Suprapubic skin (tissue), 4 donors: ENCODE measurements at places on chromosomes 7 and 10.

- no peak for DNase-seq
Observed at GRCh38 chr7:17940951-17941431, 697 bp upstream of the SNX13 start.

GRCh38 chr7:74362266-74362665, 73.1 kb downstream of the CLIP2 start:
- DNase-seq: no peak

GRCh38 chr7:126780993-126781392, 471.7 kb downstream of the GRM8 start:
- DNase-seq: no peak

DNA sequence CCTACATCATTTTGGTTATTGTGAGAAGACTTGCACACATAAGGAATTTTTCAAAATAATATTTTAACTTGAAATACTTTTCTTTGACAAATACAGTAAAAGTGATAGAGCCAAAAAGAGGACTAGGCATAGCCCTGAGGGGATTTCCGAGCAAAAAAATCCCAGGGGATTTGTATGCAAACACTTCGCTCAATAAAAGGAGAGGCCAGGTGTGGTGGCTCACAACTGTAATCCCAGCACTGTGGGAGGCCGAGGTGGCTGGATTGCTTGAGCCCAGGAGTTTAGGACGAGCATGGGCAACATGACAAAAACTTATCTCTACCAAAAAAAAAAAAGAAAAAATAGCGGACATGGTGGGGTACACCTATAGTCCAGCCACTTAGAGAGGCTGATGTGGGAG, 193.0 kb downstream of the PCDH15 start:
- no peak for DNase-seq

DNA sequence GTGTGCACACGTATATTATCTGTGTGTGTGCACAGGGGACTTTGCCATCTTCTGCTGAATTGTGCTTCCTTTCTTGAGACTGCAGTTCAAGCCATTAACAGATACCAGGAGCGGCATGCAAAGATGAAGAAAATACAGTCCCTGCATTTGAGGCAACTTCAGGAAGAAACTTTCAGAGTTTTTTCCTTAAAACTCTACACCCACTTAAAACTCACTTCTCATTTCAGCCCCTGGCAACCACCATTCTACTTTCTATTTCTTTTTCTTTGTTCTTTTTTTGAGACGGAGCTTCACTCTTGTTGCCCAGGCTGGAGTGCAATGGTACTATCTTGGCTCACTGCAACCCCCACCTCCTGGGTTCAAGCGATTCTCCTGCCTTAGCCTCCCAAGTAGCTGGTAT, 448.9 kb upstream of the ZMIZ1 start:
- DNase-seq: no peak

- DNase-seq: no peak
Observed at GRCh38 chr10:29806350-29806788, 171.6 kb upstream of the SVIL start.

GRCh38 chr10:49649294-49649693, 30.2 kb upstream of the C10orf53 start:
- peak; percentile 50 for DNase-seq

- no peak for DNase-seq
Observed at GRCh38 chr10:120132811-120133210, 240.3 kb downstream of the SEC23IP start.

DNA sequence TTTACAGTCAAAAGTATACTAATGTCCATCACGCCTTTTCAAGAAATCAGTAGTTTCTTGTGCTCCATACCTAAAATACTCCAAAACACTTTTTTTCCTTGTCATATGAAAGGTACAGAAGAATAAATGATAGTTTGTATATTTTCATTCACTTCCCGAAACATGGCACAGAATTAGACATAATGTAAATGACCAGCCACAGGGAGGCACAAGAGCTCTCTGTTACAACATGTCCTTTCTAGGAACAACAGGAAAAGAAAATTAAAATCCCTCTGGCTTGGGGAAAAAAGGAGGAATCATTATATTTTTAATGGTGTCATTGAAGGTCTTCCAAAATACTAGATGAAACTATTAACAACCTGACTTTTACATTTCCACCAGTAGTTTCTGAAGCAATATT, 331.2 kb downstream of the ACTR3B start:
- no peak for DNase-seq

DNA sequence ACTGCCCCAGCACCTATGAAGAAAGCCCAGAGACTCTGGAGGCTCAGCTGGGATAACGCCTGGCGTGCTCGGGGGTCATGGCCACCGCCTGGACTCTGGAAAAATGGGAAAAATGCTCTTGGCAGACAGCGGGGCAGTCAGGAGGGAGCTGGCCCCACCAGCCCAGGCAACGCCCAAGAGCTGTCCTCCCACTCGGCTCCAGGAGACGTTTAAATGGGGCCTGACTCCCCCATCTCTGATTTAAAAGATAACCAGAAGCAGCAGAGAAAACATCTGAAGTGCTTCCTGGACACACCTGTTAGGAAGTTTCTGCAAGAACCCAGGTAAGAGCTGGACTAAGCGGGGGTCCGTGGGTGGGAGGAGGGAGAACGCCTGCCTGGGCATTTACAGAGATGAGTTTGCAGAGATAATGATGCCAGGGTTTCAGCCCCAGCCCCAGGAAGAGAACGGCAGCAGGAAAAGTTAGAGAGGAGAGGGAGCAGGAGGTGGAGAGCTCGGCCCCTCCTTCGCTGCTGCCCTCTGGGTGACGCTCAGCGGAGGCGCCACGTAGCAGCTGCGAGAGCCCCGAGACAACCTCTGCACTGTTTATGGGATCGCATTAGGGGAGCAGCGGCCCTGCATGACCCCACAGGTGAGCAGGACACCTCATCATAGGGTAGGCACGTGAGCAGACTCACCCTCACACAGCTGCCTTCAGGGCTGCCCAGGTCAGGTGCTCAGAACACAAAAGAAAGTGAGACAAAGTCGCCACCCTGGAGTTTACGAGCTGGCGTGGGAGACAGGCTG, 83.5 kb upstream of the INSIG1 start:
- no peak for DNase-seq

GRCh38 chr10:103111031-103111917, 81.8 kb downstream of the NT5C2 start:
- no peak for DNase-seq

DNA sequence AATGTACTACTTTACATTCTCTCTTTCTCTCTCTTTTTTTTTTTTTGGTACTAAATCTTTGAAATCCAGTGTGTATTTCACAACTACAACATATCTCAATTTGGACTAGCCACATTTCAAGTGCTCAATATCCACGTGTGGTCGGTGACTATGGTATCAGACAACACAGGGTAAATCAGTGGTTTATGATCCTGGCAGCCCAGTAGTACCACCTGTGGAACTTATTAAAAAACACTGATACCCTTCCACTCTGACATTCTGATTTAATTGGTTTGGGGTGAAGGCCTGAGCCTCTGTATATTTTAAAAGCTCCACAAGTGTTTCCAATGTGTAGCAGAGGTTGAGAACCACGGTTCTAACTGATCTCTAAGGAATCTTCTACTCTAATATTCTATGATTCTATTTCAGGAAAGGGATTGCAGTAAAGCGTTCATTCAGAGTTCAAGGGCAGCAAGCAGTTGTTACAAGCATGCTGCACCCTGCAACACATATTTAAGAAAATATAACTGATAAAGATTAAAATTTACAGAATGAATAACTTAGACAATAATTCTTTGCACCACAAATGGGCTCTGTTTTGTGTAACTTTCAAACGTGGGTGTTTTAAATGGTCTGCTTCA, 5.1 kb downstream of the CREB5 start:
- no peak for DNase-seq

- DNase-seq: no peak
Observed at GRCh38 chr10:24664991-24665390, 58.7 kb downstream of the ARHGAP21 start.

DNA sequence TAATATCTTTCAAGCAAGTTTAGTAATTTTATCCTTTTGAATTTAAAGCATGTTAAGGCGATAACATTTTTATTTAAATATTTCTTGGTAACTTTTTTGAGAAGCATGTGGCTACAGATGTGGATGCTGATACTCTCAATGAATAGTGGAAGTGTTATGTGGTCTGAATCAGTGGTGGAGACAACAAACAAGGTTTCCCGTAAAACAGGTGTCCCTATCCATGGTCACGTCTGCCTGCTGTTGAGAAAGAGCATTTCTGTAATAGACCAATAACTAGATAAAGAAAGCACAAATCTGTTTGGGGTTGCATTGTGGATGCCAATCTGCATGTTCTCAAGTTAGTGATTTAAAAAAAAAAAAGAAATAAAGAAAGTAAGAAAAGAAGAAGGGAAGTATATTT, 13.9 kb upstream of the MAPK8 start:
- no peak for DNase-seq

DNA sequence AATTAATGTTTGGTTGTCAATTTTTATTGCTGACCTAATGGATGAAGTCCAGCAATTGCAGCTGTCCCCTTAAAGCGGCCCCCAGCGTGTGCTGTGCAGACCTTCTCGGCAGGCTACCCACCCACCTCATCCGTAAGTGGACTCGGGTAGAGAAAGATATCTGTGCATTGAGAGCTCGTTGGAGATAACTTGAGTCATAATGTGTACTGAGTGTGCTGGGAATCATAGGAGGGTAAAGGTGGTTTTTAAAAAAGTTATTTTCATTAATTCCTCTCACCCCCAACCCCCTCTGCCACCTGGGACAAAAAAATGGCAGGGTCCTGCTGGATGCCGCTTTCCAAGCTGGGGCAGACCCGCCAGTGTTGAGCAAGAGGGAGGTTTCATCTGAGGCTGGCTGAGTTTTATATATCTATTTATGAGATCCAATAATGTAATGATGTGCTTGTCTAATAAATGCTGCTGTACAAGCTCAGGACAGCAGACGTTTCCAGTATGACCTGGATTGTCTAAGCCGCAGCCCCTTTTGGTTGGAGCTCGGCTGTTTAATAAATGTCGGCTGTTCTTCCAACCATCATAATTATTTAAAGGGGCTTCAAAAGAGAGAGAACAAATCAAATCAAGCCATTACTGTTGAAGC, 119.1 kb downstream of the NKX6-2 start:
- no peak for DNase-seq

GRCh38 chr7:24963218-24963617, 16.8 kb downstream of the OSBPL3 start:
- DNase-seq: peak; percentile 66

- DNase-seq: no peak
Observed at GRCh38 chr10:126021833-126022500, 125.6 kb downstream of the FANK1 start.

DNA sequence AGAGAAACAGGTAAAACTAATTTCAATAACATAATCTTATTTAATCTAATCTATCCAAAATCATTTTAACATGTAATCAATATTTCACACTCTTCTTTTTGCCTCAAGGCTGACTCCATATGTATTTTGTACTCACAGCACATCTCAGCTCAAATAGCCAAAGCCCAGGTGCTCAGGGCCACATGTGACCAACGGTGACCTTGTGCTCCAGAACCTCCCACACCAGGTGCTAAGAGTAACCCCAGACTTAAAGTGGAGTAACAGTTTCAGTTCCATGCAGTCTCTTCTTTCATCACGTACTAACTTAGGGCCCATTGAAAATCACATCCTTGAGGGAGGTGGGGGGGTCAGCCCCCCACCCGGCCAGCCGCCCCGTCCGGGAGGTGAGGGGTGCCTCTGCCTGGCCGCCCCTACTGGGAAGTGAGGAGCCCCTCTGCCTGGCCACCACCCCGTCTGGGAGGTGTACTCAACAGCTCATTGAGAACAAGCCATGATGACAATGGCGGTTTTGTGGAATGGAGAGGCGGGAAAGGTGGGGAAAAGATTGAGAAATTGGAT, 47.3 kb downstream of the NCAPG2 start:
- DNase-seq: no peak

DNA sequence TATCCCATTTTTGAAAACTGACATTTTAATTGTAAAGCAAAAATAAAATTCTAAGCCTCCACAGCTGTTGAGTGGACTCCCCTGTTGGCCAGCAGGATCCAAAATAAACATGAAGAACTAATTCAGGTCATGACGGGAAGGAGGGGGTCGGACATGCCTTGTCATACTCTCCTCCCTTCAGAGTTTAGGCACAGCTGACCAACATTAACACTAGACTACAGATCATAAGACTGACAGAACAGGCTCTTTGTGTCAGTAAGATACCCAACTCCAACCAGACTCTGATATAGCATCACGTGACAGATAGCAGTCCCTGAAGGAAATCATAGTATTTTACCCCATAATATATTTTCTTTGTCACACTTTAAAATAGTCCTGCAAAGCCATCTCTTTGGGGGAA, 20.9 kb upstream of the ZNF12 start:
- no peak for DNase-seq

GRCh38 chr7:8149222-8149621, 112.7 kb downstream of the ICA1 start:
- no peak for DNase-seq

DNA sequence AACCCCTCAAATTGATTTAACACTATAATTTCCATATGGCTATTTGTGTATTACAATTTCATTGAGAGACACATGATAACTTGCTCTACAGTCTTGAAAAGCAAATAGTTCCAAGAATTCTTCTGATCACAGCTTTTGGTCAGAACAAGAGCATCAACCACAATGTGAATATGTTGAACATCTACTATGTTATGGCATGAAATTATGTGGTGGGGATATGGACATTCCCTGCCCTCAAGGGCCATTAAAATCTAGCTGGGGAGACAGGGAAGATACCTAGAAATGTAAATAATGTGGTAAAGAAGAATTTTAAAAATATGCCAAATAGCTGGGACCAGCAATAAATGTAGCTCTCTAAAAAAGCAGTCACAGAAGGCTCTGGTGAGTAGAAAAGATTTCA, 262.2 kb downstream of the FZD1 start:
- no peak for DNase-seq

DNA sequence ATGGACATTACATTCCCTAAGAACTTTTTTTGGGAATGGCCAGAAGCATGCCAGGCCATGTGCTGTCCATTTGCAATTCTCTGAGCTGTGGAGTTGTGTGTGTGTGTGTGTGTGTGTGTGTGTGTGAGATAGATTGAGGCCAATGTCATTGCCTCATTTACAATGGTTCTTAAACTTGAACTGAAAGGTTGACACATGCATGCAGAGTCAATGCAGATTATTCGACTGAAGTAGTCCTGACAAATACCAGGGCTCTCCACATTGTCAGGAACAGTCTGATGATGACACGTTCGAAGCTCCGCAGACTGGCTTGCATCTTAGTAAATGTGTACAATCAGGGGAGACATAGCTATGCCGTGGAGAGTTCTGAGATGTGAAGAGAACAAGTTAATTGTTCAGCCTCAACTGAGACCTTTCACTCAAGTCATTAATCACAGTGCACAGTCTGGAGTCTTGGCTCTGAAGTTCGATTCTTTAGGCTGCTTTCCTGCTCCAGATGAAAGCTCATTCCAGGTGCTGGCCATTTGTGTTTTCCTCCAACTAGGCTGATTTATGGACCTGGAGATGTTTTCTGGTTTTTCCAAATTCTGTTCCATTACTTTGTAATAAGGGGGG, 921.9 kb downstream of the LRMDA start:
- DNase-seq: no peak

- DNase-seq: no peak
Observed at GRCh38 chr10:123355748-123356481, 201.7 kb downstream of the BUB3 start.

- DNase-seq: no peak
Observed at GRCh38 chr7:34849986-34850385, 187.3 kb downstream of the DPY19L1 start.
